Stimulated activated CD8-positive, alpha-beta memory T cell treated with anti-CD3 and anti-CD28 coated beads, Interleukin-4, amount 100 ng/mL, for 1 hour (primary cell): ENCODE measurements at places on chromosomes 6 and 20.
A peak's percentile ranks its signal among the peaks of the same experiment; 100 is the strongest.

DNA sequence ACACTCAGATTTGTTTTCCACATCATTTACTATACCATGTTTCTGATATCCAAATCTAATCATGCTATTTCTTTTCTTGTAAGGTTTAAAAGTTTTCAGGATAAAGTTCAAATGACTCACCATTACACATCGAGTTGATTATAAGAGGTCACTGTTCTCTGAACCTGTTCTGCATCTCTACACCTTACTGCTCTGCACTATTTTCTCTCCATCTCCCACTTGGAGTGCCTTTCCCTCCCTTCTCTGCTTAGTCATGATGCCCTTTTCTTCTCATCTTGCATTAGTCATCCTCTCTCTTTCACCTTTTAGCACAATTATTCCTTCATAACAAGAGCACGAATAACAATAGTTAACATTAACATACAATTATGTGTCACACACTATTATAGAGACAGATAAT is 37.5 kb upstream of the FUT9 start:
- DNase-seq = no peak

DNA sequence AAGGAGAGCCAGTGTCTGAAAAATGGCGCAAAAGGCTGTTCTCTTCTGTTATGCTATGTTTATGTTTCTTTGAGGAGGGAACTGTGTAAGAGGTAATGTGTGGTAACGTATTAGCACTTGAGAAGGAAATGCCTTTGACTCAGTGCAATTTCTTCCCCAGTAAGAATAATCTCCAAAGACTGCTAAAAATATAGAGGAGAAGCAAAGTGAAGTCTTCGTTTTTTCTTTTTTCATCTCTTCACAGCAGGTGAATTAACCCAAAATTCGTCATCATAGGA is 47.1 kb upstream of the IFNGR1 start:
- DNase-seq = no peak

GRCh38 chr6:169921853-169922824 is 170.7 kb downstream of the ERMARD start:
- DNase-seq = no peak

- no peak for DNase-seq
Measured at GRCh38 chr20:11937230-11937629, 19.5 kb downstream of the BTBD3 start.

- DNase-seq = no peak
Measured at GRCh38 chr6:83808926-83809325, 44.2 kb upstream of the RIPPLY2 start.

- no peak for DNase-seq
Measured at GRCh38 chr6:128494440-128494839, 26.0 kb downstream of the PTPRK start.

- DNase-seq = no peak
Measured at GRCh38 chr6:30044630-30045029, 16.4 kb upstream of the POLR1H start.

DNA sequence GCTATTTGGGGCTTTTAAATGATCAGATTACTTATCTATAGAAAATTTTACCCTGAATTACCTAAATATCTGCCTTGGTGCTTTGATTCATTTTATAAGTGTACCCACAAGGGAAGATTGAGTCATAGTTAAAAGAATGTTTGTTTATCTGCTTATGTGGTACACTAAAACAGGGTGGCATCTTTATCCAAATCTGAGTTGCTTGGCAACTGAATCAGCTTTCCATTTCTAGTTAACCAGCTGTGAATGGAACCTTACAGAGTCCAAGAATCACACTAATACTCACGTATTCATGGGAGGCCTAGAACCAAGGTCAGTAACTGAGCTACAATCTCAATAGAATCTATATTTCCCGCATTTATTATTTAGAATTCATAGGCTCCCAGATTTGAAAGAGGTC is 44.0 kb upstream of the CAP2 start:
- DNase-seq = no peak

- DNase-seq = peak; percentile 35
Measured at GRCh38 chr6:70884074-70884983, 72.5 kb downstream of the B3GAT2 start.

- no peak for DNase-seq
Measured at GRCh38 chr20:36988494-36988966, 37.0 kb upstream of the SAMHD1 start.

DNA sequence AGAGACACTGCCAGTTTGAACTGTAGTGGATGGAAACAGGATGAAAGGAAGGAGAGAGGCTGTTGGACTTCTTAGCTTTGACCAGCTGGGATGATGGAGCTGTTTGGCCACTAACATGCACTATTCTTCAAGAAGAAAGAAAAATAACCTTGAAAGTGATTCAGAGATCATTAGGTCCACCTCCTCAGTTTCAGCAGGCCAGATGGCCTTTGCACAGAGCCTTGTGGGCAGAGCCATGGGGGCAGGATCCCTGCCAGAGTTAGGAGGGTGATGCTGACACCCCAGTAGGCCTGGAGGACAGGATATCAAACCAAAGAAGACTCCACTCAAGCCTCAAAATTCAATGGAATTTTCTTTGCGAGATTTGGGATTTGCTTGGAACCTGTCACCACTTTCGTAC is 74.5 kb upstream of the TMEM181 start:
- DNase-seq = no peak

DNA sequence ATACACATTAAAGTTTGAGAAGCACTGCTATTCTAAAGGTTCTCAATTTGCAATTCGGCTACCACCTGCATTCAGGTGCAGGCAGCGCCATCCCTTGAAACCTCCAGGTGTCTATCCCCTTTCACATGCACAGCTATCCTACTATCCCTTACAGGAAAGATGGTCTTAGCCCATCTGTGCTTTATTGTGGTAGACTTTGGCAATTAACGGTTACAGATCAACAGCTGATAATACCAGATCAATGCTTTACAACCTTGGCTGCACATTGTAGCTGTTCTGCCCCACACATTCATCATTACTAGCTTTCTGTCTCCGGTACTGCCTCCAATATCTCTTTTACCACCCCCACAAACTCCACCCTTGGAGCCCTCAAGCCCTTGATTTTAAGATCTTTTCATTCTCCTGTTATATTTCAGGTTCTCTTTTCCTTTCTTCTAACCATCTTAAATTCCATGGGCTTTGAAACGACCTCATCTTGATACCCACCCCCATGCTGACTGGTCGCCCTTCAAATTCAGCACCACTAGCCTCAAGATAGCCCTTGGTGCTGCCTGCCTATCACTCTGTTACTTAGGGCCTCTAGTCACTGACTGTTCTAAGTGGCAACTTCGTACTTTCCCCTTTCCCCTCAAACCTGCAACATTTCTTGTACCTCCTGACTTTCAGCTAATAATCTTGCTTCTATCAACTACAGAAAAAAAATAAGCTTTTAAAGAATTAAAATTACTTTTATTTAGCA is 50.8 kb downstream of the SPTLC3 start:
- no peak for DNase-seq

DNA sequence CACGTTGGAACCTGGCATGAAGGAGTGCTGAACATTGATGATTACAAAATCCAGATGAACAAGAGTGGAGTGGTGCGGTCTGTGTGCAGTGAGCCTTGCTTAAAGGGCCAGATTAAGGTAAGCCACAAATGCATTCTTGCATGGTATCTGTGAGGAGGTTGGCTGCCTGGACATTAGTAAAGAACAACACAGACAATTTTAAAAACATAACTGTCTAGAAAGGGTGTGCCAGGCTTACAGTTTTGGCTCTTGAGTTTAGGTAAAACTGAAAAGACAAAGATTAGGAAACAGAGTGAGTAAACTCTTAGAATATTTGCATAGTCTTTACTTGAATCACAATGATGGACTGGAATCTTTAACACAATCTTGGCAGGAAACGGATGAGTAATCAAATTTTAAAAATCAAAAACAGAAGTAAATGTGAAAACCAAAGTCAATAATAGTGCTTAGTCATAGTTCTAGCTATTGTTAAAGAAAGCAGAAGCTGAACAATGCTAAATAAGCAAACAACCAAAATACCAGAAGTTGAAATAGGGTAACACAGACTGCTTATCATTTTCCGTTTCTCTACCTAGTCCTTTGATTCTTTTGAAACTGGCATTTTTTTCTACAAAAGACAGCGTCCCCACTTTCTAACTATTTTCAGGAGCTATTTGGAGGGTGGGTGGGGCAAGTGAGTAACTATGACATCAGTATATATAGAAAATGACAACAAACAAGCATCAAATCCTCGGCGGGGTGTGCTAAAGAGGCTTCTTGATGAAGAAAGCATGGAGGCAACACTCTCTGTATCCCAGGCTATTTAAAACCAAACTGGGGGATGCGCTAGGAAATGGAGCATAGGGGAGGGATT is 185.8 kb upstream of the RAB32 start:
- DNase-seq = no peak

DNA sequence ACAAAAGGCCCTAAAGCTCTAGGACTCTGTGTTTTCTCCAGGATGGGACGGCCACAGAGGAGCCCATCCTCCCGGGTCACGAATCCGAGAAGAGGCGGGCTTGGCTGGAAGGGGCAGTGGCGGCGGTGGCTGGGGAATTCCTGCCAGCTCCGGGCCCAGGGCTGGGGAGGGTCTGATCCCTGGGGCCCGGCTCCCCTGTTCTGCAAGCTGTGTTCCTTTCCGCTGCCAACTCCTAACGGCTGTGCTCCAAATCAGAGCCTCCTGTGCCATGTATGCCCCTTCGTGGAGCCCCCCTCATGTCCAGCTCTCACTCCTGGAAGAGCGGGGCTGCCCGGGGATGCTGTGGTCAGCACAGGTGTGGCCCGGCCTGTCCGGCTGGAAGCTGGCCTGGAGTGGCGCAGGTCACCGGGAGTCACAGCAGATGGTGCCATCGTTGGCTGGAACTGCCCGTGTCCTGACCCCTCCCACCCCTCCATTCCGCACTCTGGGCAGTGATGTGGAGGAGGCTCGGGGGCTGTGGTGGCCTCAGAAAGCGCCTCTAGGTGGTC is 88.2 kb upstream of the MPC1 start:
- no peak for DNase-seq

DNA sequence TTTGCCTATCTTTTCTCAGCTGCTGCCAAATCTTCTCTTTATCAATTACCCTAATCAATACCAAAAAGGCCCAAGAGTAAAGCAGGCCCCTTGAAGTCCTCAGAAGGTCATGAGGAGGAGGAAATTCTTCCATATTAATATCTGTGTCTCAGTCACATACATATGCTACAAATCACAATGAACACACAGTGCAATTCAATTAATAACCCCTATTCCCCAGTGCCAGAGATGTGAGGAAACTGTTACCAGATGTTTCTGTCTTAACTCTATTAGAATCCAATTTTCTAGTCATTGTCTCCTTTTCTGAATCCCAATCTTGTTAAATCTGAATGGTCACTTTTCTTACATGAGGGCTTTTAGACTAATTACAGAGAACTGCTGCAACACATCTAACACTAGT is 45.9 kb upstream of the SLC2A12 start:
- no peak for DNase-seq

- no peak for DNase-seq
Measured at GRCh38 chr6:112801468-112802080, 454.4 kb downstream of the RFPL4B start.

DNA sequence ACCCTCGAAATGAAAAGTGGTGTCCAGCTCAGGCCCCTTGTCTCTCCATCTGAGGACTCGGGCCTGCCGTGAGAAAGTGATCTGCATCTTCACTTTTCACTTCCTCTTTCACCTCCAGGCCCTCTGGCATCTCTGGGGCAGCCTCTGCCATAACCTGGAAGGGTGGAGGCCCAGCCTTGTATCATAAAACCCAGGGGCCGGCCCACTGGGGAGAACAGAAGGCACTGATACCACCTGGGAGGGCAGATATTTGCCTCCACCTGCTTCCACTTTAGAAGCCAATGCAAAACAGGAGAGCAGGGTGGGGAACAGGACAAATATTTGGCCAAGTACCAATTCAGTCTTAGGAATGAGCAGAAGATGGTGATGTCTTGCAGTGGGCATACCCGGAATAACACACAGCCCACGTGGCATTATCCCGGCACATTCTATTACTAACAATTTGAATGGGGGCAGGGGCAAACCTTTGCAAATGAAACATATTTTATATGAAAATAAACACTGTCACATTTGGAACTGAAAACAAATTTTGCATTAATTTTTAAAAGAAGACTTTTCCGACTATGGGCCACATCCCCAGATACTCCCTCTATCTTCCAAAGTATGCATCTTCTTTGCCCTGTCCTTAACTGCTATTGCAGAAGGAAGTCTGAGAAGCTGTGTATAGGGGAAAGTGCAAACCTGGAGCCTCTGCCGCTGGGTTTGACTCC is 69.2 kb upstream of the TBC1D7 start:
- no peak for DNase-seq

- peak; percentile 39 for DNase-seq
Measured at GRCh38 chr6:137389150-137389704, 105.0 kb downstream of the OLIG3 start.

- no peak for DNase-seq
Measured at GRCh38 chr6:38725414-38726183, 10.5 kb downstream of the DNAH8 start.

DNA sequence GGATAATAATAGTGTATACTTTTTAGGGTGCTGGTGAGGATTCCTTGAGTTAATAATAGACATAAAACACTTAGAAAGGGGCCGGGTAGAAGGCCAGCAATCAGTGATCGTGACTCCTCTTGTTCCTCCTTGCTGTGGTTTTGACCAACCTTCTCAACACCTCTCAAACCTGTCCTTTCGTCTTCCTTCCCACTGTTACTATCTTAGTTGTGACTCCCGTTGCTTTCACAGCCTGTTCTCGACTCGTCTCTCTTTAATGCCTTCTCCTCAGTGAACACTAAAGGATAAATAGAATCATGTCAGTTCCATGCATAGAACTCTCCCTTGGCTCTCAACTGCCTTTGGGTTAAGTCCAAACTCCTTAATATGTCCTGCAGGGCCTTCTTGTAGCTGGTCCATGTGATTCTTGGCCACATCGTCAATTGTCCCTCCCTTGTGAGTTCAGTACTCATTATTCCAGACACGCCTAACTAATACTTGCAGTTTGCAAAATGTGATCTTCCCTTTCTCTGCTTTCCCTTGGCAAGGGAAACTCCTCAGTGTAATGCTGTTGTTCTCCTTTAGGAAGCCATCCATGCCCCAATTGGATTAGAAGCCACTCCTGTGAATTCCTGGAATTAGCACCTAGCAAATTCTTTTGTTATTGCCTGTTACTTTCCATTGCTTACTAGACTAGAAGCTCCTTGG is 164.9 kb downstream of the UTRN start:
- DNase-seq = no peak

DNA sequence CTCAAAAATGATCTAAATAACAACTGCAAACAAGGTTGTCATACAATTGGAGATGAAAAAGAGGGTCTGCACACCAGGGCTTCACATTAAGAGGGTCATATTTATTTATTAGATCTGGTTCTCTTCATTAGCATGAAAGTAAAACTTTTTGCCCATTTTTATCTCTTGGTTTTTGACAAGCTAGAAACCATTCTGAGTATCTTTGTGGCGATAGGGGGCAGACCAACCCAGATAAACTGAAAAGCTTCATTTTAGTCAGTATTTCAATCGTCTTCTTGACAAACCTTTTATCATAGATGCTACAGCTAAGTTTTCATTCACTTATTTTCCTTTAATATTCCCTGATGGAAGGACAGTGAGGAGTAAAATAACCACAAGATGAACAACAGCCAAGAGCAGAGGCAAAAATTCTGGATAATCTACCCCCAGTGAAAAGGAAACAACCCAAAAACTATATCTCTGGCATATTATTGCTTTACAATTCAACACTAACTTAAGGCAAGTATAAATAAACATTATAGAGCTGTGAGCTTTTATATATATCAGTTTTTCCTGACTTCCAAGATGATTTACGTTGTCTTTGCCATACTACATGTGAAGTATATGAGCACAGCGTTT is 45.2 kb downstream of the THEMIS start:
- DNase-seq = peak; percentile 22

GRCh38 chr6:88238065-88238464 is 71.9 kb upstream of the CNR1 start:
- DNase-seq = no peak

GRCh38 chr20:63826753-63827152 is 4.3 kb downstream of the ZBTB46 start:
- DNase-seq = no peak
